Kidney epithelial cell (primary cell): ENCODE measurements at places on chromosomes 4 and X. TPM values are rescaled to one million over a fixed set of nuclear protein-coding genes. Genes with fewer than 3 reads are reported as not detected.

RNF212 gene
- total RNA-seq = 5.2 and 13.0 TPM in 2 replicates

STK32B gene
- total RNA-seq = 2.6 and 3.6 TPM in 2 replicates

VEGFD gene
- not detected in 2 replicates for total RNA-seq

PAK3 gene
- total RNA-seq = 2.3 and 3.0 TPM in 2 replicates

SNX12 gene
- total RNA-seq = 76.2 and 95.8 TPM in 2 replicates

CYSLTR1 gene
- total RNA-seq = not detected in 2 replicates

SOWAHD gene
- not detected in 2 replicates for total RNA-seq

HS3ST1 gene
- total RNA-seq = 2.4 and 3.6 TPM in 2 replicates

DNA sequence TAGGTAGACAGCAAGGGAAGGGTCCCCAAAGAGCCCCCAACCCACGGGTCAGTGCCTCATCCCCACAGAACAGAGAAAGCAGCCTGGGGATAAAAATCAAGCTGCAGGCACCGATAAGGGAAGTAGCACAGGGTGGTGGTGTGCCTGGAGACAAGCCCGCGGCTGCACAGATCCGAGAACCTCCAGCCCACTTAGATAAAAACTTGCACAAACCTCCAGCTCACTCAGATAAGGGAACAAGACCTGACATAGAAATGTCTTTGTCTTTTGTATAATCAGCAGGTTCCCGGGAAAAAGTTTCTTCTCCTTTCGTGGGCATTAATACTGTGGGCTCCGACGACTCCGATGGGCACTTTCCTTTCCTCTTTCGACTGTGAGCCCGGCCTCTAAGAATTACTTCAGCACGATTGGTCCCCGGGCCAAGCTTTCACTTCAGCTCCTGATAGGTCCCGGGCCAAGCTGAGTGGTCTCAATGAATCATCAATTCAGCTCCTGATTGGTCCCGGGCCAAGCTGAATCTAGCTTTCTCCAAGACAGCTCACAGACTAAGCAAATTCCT is 32.4 kb downstream of the PRDX4 start:
- DNase-seq = no peak

DNA sequence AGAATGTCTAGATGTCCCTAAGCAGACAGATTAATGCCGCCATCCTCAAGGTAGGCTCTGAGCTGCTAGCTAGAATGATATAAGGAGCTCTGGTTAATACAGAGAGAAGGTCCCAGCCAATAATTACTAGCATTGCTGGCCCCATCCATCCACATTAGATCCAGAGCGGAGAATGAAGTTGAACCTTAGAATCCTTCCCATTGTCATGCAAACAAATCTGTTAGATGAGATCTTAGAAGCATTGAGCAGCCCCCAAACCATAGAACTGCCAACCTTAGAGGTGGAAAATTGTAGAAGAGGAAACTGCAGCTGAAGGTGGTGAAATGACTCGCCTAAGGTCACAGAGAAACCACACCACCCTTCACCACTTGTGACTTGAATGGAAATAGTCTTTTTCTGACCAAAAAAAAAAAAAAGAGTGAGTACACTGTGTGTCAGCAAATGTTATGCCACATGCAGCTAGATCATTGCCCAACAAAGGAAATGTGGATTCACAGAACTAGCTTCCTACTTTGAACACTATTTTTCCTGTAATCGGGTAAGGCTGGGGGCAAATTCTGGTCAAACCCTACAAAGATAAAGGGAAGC is 162.1 kb downstream of the SMIM20 start:
- DNase-seq = no peak

- DNase-seq = no peak
These were observed 389.1 kb downstream of the NKX6-1 start for GRCh38 chr4:84110040-84110439.

DNA sequence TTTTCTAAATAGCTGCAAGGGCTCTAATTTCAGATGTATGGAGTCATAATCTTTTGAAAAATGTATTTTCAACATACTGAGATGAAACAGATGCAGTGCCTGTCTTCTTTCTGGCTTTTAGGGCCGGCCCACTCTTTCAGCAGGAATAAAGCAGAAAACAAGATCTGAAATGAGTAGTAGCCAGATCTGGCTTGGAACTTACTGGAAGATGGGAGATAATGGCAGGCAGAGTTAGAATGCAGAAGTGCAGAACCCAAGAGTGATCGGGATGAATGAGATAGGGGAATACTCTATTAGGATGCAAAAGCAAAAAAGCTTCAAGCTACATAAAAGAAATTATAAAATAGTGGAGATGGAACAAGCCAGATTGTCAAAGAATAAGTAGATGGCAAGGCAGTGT is 1.4 kb upstream of the FAM120C start:
- DNase-seq = no peak

GRCh38 chrX:40471965-40472648 is 108.7 kb upstream of the ATP6AP2 start:
- peak; percentile 58 for DNase-seq

DNA sequence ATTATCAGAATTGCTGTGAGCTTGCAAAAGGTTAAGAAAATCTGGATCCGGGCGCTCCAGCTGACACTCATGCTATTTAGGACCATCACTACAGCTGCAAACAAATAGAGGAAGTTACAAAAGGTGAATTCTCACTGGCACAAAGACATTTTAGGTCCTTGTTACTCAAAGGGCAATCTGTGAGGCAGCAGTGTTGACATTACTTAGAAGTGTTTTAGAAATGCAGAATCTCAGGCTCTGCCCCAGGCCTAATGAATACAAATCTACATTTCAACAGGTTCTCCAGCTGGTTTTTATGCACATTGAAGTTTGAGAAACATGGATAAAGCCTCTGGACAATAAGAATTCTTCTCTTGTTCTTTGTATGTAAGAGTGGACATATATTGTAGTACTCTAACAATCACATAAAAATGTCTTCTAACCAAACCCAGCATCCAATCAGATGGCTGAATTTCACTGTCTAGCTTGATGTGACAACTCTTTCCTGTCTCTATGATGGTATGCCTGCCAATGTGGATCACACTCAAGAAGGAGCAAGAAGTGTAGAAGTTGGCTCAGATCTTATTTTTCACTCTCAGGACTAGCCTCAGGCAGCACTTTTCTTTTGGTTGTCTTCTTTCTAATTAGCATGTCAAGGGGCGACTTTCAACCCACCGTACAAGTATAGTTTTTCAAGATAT is 18.8 kb downstream of the SLC7A11 start:
- DNase-seq = no peak

GRCh38 chrX:3143043-3143799 is 102.0 kb downstream of the ARSF start:
- no peak for DNase-seq

DNA sequence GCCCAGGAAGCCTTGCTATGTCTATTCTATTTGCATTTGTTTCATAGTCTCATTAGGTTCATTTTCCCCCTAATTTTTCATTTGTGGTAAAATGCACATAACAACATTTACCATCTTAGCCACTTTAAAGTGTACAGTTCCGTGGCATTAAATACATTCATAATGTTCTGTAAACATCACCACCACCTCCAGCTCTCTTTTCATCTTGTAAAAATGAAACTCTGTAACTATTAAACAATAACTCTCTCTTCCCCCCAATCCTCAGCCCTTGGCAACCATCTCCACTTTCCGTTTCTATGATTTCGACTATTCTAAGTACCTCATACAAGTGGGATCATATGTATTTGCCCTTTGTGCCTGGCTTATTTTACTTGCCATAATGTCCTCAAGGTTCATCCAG is 19.9 kb downstream of the ARHGEF38 start:
- DNase-seq = no peak

DNA sequence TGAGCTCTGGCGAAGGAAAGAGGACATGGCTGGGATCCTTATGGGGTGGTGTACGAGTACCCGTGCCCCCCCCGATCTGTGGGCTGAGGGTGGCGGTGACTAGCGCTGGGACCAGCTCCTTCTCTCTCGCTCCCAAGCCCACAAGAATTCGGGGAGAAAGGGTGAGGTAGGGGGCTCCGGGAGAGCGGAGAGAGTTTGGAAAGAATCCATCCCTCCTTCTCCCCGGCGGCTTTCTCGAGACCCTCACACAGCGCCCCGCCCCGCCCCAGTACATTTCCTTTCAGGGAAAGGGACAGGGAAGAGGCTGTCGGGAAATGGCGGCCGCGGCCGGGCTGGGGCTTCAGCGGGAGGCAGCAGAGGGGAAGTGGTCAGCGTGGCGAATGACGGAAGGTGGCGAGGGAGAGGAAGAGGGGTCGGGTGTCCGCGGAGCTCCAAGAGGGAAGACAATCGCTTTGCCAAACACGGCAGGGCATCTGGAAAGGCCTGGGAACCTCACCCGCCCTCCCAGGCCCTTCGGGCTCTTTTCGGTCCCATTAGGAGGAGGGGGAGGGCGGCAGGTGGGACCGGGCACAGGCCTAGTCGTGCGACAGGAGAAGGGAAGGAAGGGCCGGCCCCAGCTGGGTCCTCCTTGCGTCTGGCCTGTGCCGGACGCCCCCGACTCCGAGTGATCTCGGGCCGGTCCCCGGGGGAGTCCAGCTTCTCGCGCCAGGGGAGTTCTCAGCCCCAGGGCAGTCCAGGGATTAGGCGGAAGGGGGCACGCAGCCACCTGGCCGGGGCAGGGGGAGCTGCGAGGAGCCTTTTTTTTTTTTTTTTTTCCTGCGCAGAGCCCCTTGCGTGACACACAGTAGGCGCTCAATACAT is 10.2 kb downstream of the HNRNPH2 start:
- DNase-seq = no peak

DNA sequence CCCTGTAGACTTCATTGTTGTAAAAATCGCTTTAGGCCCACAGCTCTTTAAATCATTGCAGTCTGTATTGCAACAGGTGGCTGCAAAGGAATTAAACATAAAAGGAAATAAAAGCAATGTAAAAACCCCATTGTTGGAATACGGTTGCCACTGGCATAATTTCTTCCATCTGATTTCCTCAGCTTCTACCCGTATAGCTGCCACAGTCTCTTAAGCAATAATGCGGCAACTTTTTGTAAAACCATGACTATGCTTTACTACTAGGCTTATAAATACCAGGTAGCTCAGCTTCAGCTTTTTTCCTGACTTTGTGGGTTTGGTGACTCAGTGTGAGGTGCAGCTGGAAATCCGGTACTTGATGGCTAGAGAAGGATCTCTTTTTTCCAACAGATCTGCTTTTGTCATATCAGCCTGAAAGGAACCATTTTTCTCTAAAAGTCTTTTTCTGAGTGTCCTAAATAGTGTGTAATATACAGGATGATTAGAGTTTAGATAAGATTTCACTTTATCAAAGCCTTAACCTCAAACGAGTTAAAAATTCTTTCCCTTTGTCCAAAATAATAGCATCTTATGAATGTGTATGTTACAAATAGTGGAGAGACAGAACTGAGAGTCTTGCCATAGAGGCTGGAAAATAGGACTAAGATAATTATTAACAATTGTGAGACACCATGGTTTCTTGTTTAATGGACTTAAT is 268.0 kb downstream of the ADGRL3 start:
- peak; percentile 89 for DNase-seq

DNA sequence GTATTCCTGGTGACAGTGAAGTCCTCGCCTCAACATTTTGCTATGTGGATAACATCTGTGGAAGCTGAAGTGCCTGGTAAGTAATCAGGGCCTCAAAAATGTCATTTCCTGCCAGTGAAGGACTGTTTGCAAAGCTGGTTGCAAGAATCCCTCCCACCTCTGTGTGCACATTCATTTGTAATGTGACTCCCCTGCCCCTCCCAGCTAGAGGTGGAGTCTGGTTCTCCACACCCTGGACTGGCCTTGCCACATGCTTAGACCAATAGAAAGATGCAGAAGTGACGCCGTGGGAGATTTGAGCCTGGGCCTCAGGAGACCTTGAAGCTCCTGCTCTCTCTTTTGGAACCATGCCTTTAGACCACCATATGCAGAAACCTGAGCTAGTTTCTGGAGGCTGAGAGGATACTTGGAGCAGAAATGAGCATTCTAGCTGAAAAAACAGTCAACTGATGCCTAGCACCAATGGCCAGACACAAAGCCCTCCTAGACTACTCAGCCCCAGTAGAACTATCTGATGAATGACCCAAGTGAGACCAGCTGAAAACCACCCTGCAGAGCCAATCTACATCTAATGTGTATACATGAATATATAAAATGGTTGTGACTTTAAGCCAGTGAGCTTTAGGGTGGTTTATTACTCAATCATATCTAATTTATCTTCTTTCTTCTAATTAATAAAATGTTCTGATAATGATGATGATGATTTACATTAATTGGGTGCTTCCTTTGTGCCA is 47.8 kb upstream of the CRMP1 start:
- no peak for DNase-seq

GRCh38 chr4:71270901-71271300 is 67.9 kb upstream of the SLC4A4 start:
- no peak for DNase-seq

GRCh38 chrX:124504111-124504983 is 158.0 kb downstream of the SH2D1A start:
- DNase-seq = no peak
